ENCODE measurements at places on chromosomes 3 and 15.

DNA sequence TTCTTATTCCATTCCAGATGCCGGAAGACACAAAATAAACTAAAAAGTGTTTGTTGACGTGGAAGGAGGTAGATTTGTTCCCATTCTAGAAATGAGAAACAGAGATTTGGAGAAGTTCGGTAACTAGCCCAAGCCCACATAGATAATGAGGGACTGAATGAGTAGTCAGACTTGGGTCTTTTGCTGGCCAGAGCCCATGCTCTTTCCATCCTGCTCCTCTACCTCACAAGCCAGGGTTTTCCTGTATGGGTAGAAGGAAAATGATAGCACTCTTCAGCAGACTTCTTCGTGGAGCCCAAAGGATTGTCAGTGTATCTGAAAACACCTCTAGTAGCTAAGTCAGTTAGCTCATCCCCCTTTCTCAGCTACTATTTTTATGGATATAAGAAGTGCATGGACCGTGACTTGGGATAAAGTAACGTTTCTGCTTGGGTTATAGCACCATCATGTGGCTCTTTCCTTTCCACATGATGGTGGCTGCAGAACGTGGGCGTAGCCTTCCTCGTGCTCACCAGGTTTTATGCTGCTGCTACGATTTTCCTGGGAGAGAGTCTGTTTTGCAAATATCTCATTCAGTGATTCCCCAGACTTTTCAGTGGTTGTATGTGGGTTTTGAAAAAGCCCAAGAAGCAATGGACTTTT, 84.6 kb downstream of the DGKG start:
- DNase-seq = no peak

DNA sequence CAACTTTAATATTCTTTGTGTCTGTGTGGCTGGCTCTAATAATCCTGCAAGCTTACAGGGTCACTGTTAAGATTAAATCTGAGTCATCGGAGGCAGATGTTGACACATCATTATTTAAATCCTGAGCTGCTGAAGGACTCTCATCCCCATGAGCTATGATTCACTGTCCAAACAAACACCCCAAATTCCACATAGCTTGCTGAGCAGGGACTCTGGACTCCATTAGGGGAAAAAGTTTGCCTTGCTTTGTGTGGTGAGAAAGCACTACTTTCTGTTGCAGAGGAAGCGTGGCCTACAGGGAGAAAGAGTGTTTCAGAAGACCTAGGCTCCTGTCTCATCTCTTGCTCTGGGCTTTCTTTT, 213.7 kb downstream of the PDCD6IP start:
- DNase-seq = no peak

GRCh38 chr3:12869035-12869621, 27.8 kb upstream of the RPL32 start:
- DNase-seq = peak; percentile 50

- DNase-seq = no peak
Observed at GRCh38 chr3:72275331-72275751, 490.4 kb upstream of the PROK2 start.

DNA sequence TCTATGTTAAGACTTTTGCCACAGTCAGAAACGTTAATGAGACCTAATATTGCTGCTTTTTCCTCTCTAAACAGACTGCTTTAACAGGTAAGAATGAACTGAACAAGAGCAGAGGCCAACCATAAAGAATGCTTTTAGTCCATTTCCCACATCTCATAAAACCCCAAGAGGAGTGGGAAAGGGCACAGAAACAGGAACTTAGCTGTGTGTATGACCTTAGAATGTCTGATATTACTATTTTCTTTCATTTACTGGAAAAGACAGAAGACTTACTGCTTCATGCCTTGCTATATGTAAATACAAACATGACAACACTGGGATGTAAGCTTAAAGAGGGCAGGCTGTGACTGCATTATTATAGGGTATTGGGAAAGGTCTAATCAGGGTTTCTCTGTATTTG, 115.0 kb downstream of the ISL2 start:
- DNase-seq = no peak

GRCh38 chr3:137035631-137036030, 77.8 kb downstream of the IL20RB start:
- DNase-seq = peak; percentile 61

DNA sequence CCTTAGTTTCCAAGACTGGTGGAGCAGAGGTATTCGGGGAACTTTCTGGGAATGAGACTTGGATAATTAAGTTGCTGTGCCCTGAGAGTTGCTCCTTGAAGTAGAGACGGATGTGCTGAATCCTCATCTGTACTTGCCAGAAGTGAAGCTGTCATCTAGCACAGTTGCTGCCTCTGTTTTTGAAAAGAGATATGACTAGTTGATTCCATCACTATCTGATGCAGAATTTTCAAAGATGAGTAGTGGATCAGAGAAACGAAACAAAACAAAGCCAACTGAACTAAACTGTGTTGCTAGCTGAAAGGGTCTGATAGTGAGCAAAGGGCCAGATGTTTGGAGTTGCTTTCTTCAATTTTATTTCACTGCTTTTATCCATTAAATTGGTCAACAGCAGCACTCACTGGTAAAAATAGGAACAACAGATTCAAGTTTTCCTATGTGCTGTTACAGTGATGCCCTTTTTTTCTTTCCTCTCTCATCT, 52.7 kb downstream of the MITF start:
- peak; percentile 14 for DNase-seq

DNA sequence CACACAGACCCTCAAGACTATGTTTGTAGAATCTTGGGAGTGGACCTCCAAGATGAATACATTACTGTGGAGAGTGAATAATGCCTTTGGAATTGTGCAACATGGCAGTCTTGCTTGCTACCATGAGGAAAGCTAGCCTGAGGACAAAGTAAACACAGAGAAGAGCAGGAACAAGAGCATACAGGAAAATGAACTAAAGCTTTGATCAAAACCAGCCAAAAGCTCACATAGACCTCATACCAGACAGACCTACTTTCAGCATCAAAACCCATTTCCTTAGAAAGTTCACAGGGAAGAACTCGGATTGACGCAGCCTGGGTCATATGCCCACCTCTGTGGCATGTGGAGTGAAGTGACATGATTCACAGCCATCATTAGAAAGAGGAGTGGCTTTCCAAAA, 3.3 kb upstream of the RAB8B start:
- DNase-seq = no peak

- no peak for DNase-seq
Observed at GRCh38 chr15:56293495-56294292, 50.0 kb upstream of the RFX7 start.

DNA sequence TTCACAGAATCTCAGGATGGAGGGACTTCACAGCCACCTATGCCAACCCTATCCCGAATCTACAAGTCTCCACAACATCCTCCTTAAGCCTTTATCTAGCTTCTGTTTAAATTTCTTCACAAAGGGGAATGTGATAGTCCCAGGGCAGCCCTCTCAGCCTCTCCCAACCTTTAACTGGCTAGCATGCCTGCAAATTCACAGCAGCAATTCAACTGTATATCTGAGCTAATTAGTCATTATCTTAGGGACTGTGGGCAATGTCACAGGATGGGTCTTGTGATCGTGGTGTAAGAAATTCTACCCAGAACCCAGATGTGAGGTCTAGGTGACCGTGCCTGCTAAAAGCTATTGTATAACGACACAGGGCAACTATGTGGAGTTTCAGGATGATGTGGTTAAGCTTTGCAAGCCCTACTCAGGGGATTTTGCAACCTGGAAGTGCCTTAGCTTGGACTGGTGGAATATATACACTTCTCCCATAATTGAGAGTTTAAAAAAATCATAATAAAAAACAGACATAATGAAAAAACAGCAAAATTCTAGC, 65.5 kb upstream of the FBN1 start:
- no peak for DNase-seq

- no peak for DNase-seq
Observed at GRCh38 chr3:58537412-58538301, 667 bp upstream of the ACOX2 start.

DNA sequence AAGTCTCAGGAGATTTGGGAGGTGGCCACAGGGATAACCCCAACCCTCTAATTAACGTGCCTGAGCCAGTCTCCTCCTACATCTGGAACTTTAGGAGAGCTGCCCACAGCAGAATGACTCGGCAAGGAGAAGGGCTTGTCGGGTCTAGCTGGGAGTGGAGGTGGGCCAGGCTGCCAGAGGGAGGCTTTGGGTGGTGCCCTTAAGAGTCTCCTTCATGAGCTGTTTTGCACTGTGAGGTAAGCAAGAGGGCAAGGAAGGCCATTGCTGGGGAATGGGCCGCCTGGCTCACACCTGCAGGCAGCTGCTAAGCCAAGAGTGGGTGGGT, 3.6 kb upstream of the TNK2 start:
- no peak for DNase-seq

DNA sequence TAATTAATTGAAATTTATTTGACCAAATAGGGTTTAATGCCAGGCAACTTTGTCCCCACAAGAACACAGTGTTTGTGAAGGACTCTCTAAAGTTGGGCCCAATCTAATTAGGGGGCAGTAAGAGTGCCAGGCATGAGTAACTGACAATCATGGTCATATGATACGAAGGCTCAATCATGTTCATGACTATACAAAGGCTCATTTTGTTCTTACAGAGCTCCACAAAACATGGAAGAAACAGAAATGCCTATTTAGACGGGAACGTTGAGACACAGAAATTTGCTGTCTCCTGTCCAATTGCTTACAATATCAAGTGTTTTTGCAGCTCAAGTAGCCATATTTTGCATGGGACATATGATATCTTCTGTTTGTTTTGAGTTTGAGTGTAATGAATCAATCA, 391.1 kb downstream of the SI start:
- no peak for DNase-seq

DNA sequence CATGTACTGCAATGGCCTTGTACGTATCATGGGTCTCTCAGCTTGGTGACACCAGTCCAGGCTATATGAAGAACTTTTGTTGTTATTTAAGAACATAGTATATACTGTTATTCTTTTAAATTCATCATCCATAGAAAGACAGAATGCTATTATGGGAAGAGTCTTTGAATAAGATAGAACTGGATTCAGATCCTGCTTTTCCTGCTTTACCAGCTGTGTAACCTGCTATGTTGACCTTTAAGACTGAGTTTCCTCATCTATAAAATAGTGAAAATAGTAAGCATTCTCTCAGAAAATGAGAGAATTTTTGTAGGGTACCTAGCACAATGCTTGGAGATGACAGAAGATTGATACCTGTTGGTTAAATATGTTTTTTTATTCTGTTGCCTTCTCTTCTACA, 204.1 kb upstream of the TBL1XR1 start:
- no peak for DNase-seq

- no peak for DNase-seq
Observed at GRCh38 chr3:195548987-195549386, 5.9 kb upstream of the PPP1R2 start.

- no peak for DNase-seq
Observed at GRCh38 chr3:13626396-13626795, 77.5 kb downstream of the FBLN2 start.

DNA sequence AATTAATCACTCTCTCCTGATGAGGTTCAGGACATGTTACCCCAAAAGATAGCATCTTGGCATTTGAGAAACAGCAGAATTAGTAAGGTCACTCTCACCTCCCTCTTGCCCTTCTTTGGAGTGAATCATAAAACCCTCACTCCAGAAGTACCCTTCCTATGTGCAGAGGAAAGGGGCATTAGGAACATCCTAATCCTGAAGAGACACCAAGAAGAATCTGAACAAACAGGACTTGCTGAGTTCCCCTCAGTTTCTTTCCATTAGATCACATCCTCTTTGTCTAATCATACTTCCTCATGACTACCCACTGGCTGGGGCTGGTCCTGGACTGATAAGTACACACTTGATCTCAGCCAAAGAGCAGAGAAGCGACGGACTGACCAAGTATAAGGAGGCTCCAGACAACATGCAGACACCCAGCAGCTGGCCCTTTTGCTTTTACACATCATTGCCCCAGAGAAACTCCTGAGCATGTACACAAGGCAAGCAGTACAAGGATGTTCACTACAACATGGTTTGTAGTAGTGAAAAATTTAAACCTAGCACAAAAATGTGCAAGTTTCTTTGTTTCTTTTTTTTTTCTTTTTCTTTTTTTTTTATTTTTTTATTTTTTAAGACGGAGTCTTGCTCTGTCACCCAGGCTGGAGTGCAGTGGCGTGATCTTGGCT, 15.0 kb upstream of the TM6SF1 start:
- DNase-seq = peak; percentile 53

- no peak for DNase-seq
Observed at GRCh38 chr3:185843126-185843525, 18.3 kb upstream of the IGF2BP2 start.

DNA sequence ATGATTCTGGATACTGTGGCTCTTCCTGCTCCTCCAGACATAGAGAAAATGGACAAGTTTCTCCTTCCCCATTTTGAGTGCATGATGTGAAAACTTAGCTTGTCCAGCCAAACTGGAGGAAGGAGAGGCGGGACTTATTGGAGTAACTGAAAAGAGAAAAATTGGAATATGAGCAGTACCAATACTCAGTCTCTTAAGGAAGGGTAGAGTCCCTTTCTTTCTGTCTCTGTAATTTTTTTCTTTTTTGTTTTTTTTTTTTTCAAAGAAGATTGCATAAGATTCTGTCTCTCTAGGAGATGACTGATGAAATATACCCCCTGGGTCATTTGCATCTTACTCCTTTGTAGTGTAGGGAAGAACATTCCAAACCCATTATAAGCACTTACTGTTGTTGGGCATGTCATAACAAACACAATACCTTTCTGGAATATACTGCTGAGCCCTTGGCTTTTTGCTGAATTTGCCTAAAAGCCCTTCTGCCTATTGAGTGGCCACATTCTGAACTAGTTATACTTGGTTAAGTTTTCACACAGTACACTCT, 498.1 kb upstream of the TPRG1 start:
- no peak for DNase-seq

DNA sequence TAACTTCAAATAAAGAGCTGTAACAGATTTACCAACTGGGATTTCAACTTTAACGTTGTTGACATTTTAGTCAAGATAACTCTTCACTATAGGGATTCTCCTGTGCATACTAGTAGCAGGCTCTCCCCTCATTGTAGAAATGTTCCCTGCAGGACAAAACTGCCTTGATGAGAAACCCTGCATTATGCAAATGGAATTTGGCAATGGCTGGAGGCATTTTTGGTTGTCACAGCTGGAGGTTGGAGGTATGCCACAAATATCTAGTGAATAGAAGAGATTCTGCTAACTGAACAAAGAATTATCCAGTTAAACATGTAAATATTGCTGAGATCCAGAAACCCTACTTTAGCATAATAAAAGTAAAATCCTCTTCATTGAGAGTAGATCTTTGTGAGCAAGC, 928.8 kb upstream of the ALCAM start:
- DNase-seq = no peak

GRCh38 chr3:177726807-177727206, 529.5 kb upstream of the TBL1XR1 start:
- DNase-seq = no peak

DNA sequence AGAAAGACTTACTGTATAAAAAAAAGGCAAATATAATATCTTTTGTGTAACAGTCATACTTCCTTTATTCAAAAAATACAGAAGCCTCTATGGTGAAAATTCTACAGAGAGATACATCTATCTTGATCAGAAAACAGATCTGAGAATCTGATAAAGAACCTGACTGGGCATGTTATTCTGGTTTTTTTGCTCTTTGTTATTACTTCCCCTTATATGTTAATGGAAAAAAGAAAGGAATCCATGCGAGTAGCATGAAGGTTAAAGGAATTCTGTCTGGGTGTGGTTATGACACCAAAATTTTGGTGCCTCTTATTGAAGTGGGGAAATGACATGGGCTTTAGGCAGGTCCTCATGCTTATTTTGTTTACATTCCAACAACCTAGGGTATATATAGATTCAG, 81.7 kb downstream of the BCHE start:
- DNase-seq = no peak

- no peak for DNase-seq
Observed at GRCh38 chr3:23320586-23321570, 117.8 kb downstream of the UBE2E2 start.

- peak; percentile 53 for DNase-seq
Observed at GRCh38 chr15:41258750-41259471, 27.8 kb downstream of the CHP1 start.

Data from NAMALWA (cell line).